LHCN-M2 (cell line): ENCODE measurements at places on chromosomes 12 and 14. TPM values are rescaled to one million over a fixed set of nuclear protein-coding genes. Genes with fewer than 3 reads are reported as not detected.

DNA sequence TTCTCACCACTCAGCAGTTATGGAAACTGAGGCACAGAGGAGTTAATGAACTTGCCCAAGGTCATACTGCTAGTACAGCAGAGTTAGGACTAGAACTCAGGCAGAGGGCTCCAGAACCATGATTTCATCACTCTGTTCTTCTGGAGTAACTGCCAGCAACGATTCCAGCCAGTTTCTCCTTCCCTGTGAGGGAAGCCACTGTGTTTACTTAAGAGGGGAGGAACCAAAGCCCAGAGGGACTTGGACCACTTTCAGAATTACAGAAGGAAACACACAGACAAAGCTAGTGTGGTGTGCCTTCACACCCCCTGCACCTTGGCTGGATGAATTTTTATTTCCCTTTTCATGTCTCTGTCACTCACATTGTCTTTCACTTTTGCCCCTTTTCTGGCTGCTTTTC is 398.2 kb downstream of the DPF3 start:
- DNase-seq: no peak

Gene IL22
- not detected in 2 replicates for total RNA-seq

- no peak for DNase-seq
These were observed 22.7 kb downstream of the BEST3 start for GRCh38 chr12:69676257-69677012.

DNA sequence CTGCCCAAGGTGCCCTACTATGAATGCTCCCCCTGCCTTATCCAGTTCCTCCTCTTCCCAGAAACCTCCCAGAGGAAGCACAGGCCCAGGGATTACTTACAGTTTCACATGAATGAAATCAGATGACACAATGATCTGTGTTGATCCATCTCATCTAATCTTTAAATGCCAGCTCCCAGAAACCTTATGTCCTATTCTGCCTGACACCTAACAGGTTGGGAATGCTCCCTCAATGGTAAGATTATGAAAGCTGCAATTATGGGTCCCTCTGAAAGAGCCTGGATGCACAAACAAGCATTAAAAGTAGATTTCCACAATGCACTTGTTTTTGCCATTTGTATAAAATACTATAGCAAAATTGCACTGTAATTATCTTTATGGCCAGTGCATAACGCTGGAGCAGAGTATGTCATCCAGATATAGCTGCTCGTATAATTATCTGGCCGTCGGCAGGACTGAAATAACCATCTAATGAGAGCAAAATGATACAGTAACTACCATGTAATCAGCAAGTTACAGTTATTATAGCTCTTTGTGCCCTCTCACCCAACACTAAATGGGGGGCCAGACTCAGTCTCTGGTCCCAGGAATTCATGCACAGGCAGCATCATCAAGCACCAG is 4.4 kb upstream of the ZBTB39 start:
- no peak for DNase-seq

- no peak for DNase-seq
These were observed 395.3 kb downstream of the AEBP2 start for GRCh38 chr12:19834592-19834991.

- no peak for DNase-seq
These were observed 4.9 kb downstream of the ADGRD1 start for GRCh38 chr12:130958557-130959140.

- no peak for DNase-seq
These were observed 4.4 kb upstream of the SCAF11 start for GRCh38 chr12:45994736-45995135.

DNA sequence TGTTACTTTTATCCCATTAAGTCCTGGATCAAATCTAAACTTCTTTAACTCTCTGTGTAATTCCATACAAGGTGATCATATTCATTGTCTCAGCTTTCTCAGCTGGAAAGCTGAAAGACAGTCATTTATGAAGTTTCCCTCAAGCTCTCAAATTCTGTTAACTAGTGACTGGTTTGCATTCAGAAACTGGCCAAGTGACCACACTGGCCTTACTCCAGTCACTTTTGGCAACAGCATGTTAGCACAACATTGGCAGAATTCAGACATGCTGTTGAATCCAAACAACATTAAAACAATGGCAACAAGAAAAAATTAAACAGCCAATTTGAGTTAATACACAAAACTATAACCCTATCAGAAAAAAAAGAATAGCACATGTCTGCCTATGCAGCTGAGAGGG is 343.3 kb downstream of the MDGA2 start:
- DNase-seq: no peak

- DNase-seq: no peak
These were observed 13.2 kb downstream of the PLD4 start for GRCh38 chr14:104937694-104938365.

DNA sequence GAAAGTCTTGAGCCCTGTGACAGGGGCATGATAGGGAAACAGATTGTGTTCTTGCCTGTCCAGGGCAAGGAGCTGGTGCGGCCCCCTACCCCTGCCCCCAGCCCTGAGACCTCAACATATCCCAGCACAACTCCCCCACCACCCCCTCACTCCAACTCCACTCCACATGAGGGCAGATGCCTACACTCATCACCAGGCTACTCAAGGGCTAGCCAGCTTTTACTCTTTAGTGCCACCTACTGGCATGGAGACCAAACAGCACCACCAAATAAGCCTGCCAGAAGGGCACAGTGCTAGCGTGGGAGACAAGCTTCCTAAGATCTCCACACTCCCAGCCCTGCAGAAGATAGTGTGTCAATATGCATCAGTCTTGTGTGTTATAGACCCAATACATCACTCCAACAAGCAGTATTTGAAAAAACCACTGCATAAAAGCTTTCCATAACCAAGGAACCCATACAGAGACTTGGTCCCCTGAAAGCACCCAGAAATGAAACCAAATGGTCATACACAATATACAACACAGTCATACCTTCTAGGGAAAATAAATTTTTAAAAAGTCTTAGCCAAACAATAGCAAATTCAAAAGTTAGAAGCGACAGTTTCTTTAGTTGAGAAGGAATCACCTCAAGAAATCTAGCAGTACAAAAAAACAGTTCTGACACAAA is 154.4 kb downstream of the KCNK10 start:
- DNase-seq: peak; percentile 20

DNA sequence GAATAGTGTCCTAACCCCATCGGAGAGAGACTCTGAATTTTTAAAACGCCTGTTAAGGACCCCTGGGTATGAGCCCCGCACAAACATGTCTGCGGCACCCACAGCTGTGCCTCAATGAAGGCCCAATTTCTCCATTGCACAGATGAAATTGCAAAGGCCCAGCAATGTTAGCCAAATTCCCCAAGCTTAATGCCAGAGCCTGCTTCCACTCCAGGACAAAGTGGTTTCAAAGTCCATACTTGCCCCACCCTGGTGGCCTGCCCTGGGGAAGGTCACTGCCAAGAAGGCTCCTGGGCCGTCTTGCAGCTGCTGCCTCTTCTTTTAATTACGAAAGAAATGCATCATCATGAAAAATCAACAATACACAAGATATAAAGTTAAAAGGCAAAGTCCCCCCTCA is 1179.7 kb downstream of the VRK1 start:
- DNase-seq: no peak

Gene DACT1
- total RNA-seq: 0.90 and 1.5 TPM in 2 replicates

Gene AEBP2
- total RNA-seq: 11.9 and 13.4 TPM in 2 replicates

GRCh38 chr12:128810182-128811127 is 13.3 kb downstream of the SLC15A4 start:
- peak; percentile 65 for DNase-seq

- DNase-seq: no peak
These were observed 371.8 kb upstream of the E2F7 start for GRCh38 chr12:77437206-77437605.

Gene KRT80
- total RNA-seq: 4.2 and 6.7 TPM in 2 replicates

Gene FITM1
- 8.0 and 12.9 TPM in 2 replicates for total RNA-seq

- no peak for DNase-seq
These were observed 668 bp downstream of the MRPS35 start for GRCh38 chr12:27711317-27711682.

GRCh38 chr12:130967636-130968035 is 13.9 kb downstream of the ADGRD1 start:
- DNase-seq: no peak

Gene FZD10
- total RNA-seq: not detected in 2 replicates

GRCh38 chr14:95440496-95440895 is 76.0 kb downstream of the SYNE3 start:
- no peak for DNase-seq

DNA sequence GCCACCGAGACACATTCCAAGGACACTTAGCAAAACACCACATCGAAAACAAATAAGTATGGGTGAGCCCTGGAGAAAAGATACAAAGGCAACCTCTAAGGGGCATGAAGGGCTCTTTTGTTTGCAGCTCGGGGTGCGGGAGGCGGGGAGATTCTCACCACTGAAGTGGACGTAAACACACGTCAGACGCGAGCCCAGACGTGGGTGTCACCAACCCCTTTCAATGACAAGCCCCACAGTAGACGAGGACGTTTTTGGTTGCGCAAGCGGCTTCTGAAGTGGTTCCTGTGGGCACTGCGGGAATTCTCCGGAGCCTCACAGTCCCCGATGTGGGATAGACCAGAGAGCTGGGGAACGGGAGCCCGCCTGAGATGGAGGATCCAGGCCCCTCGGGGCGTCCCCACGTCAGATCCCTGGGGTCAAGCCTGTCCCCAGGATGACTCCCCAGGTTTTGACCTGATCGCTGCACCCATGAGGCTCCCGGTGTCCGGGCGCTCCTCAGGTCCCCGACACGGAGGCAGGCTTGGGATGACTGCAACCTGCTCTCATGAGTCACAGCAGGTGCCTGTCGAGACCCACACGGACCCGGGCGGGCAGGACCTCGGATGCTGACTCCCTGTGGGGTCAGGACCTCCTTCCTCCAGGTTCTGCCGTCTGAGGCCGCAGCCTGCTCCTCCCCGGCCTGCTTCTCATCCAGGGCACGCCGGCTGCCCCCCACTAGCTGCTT is 20.3 kb upstream of the ADGRD1 start:
- DNase-seq: no peak

Gene KRT83
- total RNA-seq: not detected in 2 replicates

GRCh38 chr14:68394118-68394763 is 398.6 kb downstream of the ZFP36L1 start:
- no peak for DNase-seq

DNA sequence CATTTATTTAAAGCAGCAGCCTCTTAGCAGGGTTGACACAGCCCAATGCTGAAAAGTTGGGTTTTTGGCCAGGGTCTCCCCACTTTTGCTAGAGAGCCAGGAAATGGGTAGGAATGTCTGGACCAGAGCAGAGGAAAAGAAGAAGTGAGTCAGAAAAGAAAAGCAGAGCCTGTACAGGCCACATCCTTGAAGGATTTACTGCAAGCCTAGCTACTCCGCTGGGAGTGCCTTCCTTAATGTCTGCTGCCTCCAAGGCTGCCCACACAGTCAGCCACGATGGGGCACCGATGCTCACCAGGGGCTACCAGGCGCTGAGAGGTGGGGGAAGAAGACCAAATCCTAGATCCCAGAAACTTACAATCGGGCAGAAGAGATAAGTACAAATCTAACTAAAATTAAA is 139.2 kb downstream of the C12orf75 start:
- DNase-seq: no peak

DNA sequence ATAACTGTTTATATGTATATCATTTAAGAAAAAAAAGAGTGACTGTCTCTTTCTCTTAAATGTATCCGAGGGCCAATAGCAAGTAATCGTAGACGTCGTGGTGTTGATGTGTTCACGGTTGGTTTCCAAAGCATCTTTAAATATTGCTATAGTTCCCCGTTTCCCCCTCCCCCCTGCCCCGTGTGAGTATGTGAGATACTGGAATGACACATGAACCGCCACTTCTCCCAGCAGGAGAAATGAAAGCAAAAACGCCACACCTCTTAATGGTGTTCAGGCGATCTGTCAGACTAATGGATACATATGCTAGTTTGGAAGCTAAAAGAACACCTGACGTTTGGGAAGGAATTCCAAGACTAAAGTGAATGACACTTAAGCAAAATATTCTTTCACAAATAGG is 258.3 kb downstream of the FOXN3 start:
- DNase-seq: no peak

- DNase-seq: no peak
These were observed 23.3 kb downstream of the PAX9 start for GRCh38 chr14:36684946-36685345.

DNA sequence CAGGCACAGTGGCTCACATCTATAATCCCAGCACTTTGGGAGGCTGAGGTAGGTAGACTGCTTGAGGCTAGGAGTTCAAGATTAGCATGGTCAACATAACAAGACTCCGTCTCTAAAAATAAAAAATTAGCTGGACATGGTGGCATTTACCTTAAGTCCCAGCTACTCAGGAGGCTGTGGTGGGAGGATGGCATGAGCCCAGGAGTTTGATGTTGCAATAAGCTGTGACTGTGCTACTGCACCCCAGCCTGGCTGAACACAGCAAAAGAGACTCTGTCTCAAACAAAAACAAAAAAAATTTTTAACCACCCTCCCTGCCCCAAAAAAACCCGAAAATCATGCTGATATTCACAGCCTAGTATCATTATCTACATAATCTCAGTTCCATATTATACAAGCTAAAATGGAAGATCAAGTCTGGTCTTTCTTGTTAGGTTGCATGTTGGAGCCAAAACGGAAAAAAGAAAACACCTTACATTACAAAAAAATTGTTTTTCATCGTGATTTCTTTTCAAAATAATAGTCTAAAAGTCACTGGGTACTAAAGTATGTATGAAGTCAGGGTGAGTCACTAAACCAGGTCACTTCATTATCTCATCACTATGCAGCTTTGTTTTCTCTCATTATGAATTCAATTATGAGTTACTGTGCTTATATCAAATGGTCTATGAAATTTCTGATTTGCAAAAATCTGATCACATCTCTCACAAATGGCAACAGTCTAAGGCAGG is 13.8 kb downstream of the GXYLT1 start:
- peak; percentile 46 for DNase-seq

GRCh38 chr12:2641207-2641606 is 153.6 kb upstream of the FKBP4 start:
- DNase-seq: peak; percentile 58

Gene SYNDIG1L
- total RNA-seq: not detected in 2 replicates

- no peak for DNase-seq
These were observed 57.5 kb downstream of the KIF26A start for GRCh38 chr14:104195878-104196277.

DNA sequence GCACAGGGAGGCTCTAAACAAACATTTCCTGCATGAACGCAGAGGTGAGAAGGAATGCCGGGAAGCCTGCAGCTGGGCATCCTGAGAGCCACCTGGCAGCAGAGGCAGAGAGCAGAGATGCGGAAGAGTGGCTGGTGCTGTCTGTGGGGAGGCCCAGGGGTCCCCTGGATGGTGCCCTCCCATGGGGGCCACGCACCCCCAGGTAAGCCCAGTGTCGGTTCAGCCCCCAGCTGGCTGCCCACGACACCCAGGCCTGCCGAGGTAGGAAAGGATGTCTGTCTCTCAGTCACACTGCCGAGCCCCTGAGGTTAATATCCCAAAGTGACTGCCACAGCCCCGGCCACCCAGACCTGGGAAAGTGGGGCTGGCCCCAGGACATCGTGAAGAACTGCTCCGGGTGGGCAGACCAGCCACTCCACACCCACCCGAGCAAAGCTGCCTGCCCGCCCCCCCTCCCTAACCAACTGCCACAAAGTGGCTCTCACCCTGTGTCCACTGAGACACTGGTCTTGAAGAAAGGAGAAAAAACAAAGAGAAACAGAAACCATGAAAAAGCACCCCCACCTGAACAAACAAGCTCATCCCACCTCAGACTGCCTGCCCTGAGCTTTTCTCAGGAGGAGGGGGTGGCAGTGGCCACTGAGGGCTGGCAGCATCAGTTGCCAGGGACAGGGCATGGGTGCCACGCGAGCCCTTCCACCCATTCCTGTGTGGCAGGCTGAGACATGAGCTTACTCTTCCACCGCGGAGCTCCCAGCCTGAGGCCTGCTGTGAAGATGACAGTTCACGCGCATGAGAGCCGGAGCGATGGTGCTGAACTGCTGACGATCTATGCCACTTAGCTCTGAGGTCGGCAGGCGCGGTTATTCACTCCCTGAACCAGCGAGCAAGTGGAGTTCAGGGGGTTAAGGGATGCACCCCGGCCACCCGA is 40.8 kb downstream of the CCDC88C start:
- DNase-seq: no peak
